ENCODE measurements at places on chromosomes 2 and 18. TPM values are rescaled to one million over a fixed set of nuclear protein-coding genes. Genes with fewer than 3 reads are reported as not detected.

The BOLA3 gene
- 5.7 TPM for total RNA-seq

The SCLY gene
- total RNA-seq: 13.2 TPM

The CAPN14 gene
- 1.9 TPM for total RNA-seq

The MARCO gene
- total RNA-seq: under 0.01 TPM

The NOL4 gene
- total RNA-seq: not detected

The FBXO15 gene
- total RNA-seq: 0.81 TPM

The OTOF gene
- total RNA-seq: 0.27 TPM
